CD4-positive, alpha-beta memory T cell (primary cell): ENCODE measurements at places on chromosomes 7 and 10. TPM values are rescaled to one million over a fixed set of nuclear protein-coding genes. Genes with fewer than 3 reads are reported as not detected.

GRCh38 chr7:2528481-2529095 is 9.0 kb downstream of the LFNG start:
- peaks cover 34% of the 10 kb centered on the region for H3K36me3 ChIP-seq
- peaks cover 78% of the 10 kb centered on the region for H3K4me1 ChIP-seq
- H3K27ac ChIP-seq, result peak overlapping the region; percentile 83

The PDGFA gene
- total RNA-seq, result 0.20 TPM

GRCh38 chr7:72674394-72674793 is 153.6 kb downstream of the TYW1B start:
- H3K4me3 ChIP-seq, result no peak overlapping the region
- no peaks in the 10 kb centered on the region for H3K36me3 ChIP-seq
- no peaks in the 10 kb centered on the region for H3K27me3 ChIP-seq

The HOXA11 gene
- total RNA-seq, result not detected

The SKAP2 gene
- total RNA-seq, result 8.5 TPM

The TMEM229A gene
- total RNA-seq, result not detected

DNA sequence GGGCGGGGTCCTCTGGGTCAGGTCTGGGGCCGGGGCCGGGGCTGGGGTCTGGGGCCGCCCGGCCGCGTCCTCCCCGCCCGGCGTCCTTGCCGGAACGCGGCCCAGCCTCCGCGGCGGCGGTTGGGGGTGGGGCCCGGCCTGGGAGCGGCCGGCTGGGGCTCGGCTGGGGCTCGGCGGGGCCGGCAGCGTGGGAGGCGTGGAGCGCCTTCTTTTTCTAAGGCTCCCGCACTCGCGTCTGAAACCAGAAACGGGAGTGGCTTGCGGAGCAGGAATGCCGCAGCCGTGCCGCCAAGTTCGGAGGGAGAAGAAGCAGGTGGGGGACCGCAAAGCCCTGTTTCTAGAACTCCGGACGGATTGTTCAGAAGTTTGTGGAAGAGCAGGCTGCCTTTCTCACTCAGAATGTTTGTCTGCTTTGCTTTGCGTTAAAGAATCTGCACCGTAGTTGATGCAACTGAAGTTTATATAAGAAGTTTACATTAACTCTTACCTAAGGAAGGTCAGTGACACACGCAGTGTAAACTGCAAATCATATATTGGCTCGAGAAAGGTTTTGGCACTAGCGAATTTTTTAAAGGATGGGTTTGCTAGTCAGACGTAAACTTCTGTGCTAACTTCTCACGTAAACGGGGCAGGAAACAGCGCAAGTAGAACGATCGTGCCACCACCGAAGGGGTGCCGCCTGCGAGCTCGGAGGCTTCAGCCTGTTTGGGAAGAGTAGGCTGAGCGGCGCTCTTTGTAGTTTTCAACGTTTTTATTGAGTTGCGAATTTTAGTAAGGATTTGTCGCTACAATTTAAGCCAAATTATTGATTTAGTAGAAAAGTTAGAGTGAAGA is 729 bp downstream of the DNAJB6 start:
- no peaks in the 10 kb centered on the region for H3K27me3 ChIP-seq
- peak overlapping the region; percentile 86 for H3K27ac ChIP-seq
- H3K4me1 ChIP-seq, result peaks cover 44% of the 10 kb centered on the region

The LRWD1 gene
- total RNA-seq, result 28.5 TPM

The DGKI gene
- total RNA-seq, result 0.11 TPM

- DNase-seq, result no peak
- no peaks in the 10 kb centered on the region for H3K27me3 ChIP-seq
- no peak overlapping the region for H3K4me3 ChIP-seq
- H3K27ac ChIP-seq, result no peak overlapping the region
Observed at GRCh38 chr7:29958667-29959358, 30.8 kb downstream of the SCRN1 start.

DNA sequence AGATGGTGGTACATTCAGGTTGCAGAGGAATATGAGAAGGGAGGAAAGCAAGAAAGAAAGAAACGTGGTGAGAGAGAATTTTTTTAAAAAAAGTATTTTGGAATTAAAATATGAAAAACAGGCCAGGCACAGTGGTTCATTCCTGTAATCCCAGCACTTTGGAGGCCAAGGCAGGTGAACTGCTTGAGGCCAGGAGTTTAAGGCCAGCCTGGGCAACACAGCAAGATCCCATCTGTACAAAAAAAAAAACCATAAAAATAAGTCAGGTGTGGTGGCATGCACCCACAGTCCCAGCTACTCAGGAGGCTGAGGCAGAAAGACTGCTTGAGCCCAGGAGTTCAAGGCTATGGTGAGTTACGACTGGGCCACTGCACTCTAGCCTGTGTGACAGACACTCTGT is 112.1 kb downstream of the PARD3 start:
- DNase-seq, result no peak
- H3K4me1 ChIP-seq, result no peaks in the 10 kb centered on the region
- H3K36me3 ChIP-seq, result no peaks in the 10 kb centered on the region
- H3K27me3 ChIP-seq, result no peaks in the 10 kb centered on the region
- no peak overlapping the region for H3K4me3 ChIP-seq

DNA sequence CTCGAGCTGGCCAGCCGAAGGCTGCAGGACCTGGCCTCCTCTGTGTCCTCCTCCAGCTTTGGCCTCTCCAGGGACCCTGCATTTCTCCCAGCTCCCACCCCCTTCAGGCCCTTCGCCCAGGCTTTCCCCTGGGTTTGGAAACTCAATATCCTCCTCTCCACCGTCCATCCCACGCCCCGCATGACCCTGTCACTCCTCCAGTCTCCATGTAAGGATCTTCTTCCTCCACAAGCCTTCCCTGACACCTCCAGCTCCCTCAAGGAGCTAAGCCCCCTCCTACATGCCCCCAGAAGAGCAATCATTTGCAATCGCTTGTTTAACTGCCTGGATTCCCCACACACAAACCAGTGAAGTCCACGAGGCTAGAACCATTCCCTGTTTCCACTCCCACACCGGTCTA is 24.6 kb upstream of the TMEM213 start:
- no peak for DNase-seq
- no peak overlapping the region for H3K27ac ChIP-seq
- no peaks in the 10 kb centered on the region for H3K36me3 ChIP-seq
- no peaks in the 10 kb centered on the region for H3K4me1 ChIP-seq

GRCh38 chr7:144019457-144019856 is 19.3 kb downstream of the OR6B1 start:
- no peak overlapping the region for H3K4me3 ChIP-seq
- no peaks in the 10 kb centered on the region for H3K36me3 ChIP-seq
- no peaks in the 10 kb centered on the region for H3K4me1 ChIP-seq
- H3K27me3 ChIP-seq, result no peaks in the 10 kb centered on the region
- no peak for DNase-seq

The CAMK2B gene
- total RNA-seq, result not detected

DNA sequence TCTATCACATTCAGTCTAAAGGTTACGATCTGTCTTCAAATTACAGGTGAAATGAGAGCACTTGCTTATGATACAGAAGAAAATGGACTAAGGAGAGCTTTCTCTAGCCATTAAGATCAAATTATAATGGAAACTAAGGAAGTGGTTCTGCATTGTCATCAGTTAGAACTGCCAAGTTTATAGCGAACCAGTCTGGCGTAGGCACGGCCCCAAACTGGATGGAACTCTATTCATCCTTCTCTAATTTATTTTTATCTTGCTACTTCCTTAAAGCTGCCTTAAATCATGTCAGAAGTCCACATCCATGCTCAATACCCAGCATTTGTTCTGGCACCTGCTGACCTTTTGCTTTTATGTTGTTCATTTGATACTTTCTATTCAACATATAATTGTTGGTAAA is 63.7 kb upstream of the APBB1IP start:
- H3K27me3 ChIP-seq, result no peaks in the 10 kb centered on the region
- no peak overlapping the region for H3K27ac ChIP-seq
- no peak for DNase-seq

The PIP gene
- total RNA-seq, result not detected

- H3K4me3 ChIP-seq, result no peak overlapping the region
- no peak overlapping the region for H3K27ac ChIP-seq
- H3K27me3 ChIP-seq, result no peaks in the 10 kb centered on the region
- no peak for DNase-seq
- no peaks in the 10 kb centered on the region for H3K4me1 ChIP-seq
Observed at GRCh38 chr7:131899271-131900030, 343.0 kb upstream of the PODXL start.

DNA sequence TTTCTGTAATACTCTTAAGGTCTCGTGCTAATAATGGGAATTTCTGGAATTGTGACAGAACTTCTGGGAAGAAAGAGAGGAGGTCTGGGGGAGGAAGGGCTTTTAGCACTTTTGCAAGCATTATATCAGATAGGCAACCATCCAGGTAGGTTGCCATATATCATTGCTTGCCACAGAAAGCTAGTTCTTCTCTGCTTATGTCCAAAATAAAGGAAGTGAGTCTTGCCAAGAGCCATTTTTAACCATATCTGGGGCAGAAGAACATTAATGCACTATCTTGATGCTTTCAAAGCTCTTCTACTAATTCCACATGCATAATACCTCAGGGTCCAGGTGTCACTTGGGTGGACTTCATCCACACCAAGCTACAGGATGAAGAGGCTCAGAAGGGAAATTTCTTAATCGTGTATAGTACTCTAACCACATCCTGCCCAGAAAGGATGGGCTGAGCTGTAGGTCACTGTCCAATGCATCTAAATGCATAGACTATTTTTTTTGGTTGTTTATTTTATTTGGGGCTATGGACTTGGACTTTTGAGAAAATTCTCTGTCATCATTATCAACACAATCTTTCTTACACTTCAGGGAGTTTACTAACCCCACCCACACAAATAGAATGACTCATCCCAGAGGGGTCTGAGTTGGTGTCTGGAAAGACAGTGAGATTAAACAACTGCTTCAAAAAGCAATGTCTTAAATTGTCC is 68.9 kb upstream of the ADO start:
- H3K27me3 ChIP-seq, result no peaks in the 10 kb centered on the region
- H3K4me1 ChIP-seq, result peaks cover 47% of the 10 kb centered on the region
- no peak for DNase-seq
- no peaks in the 10 kb centered on the region for H3K36me3 ChIP-seq
- no peak overlapping the region for H3K27ac ChIP-seq

DNA sequence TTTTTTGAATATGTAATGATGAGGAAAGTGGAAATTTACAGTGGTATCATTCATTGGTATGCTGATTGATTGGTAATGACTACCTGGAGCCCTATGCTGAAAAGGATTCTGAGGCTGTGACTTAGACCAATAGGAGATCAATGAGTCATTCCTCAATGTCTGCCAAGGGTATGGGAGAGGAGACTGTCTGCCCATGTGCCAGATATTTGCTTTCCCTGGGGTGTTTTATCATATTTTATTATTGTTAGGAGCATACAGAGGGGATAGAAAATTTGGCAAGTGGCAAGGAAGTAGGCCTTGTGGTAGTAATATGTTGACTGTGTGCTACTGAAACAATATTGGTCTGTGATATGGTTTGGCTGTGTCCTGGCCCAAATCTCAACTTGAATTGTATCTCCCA is 54.8 kb downstream of the ASAH2B start:
- no peak overlapping the region for H3K4me3 ChIP-seq
- no peaks in the 10 kb centered on the region for H3K36me3 ChIP-seq
- H3K27ac ChIP-seq, result no peak overlapping the region
- no peak for DNase-seq
- H3K4me1 ChIP-seq, result no peaks in the 10 kb centered on the region
